NCI-H187 treated with DMSO at 0.1 percent for 48 hours (cell line): ENCODE measurements at places on chromosomes 1 and 21.

DNA sequence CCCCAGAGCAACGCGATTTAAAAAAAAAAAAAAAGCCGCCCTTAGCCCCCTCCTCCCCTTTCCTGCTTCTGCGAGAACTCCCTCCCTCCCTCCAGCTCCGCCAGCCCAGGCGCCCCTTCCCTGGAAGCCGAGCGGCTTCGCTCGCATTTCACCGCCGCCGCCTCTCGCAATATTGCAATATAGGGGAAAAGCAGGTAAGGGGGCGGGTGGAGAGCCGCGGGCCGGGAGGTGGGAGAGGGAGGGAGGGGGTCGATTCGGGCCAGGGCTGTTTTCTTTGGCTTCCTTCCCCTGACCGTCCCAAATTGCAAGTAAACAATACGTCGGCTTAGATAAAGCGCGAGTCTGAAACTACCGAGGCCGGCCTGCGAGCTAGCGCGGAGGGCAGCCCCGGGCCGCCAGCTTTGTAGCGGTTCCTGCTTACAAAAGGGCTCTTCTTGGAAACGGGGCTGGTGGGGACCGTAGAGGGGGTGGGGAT is 408 bp downstream of the LMO4 start:
- no peak for DNase-seq

DNA sequence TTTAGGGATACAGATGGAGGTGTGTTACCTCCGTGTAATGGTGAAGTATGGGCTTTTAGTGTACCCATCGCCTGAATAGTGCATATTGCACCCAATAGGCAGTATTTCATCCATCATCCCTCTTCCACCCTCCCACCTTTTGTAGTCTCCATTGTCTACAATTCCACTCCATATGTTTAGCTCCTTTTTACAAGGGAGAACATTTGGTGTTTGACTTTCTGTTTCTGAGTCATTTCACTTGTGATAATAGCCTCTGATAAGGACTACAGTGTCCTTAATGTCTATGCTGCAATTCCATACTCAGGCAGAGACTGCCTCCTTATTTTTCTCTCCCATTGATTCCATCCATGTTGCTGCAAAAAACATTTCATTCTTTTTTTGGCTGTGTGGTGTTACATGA is 48.7 kb downstream of the OVGP1 start:
- no peak for DNase-seq

DNA sequence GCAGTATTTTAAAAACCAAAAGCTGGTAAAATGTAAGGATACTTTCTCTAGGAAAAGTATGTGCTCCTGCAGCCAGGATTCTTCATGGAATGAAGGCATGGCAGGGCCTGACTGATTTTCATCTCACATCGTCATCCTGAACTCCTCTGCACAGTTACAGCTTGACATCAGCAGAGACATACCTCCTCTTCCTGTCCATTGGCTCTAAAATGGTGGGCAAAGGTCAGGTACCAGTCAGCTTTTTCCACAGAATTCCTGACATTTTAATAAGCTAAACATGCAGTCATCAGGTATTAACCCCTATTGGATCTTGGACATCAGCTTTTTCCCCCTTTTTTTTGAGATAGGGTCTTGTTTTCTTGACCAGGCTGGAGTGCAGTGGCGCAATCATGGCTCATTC is 5.8 kb downstream of the PCNT start:
- DNase-seq: no peak

- DNase-seq: no peak
Observed at GRCh38 chr1:4550941-4551340, 103.5 kb upstream of the AJAP1 start.

- DNase-seq: no peak
Observed at GRCh38 chr1:163038928-163039706, 30.0 kb upstream of the RGS4 start.

DNA sequence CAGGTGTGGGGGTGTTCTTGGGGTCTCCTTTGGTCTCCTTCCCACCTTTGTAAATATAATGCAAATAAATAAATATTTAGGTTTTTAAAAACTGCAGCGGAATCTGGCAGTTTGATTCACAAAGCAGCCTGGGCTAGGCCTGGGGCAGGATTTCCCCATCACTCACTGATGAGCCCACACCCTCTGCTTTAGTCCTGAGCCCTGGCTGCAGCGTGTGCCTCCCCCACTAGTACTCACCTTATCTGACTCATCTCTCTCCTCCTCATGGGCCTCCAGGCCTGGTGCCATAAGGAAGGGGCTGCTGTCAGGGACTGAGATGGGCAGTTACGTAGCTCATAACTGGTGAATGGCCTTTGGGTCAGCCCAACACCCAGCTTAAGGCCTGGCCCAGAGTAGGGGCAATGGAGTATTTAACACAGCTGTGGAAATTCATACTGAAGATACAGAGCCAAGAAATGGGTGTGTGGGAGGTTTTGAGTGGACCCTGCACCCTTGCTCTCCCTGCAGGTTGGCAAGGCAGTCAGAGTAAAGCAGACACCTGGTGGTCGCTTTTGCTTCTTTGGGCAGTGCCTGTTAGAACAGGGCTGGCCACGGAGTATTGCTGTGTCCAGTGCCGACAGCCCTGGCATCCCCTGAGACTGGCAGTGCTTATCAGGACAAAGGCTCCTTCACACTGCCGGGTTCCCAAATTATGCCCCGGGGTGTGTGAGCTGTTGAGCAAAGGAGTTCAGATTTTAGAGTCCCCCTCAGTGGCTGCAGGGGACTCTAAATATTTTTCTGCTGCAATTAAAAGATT is 39.7 kb downstream of the AZIN2 start:
- DNase-seq: no peak

- no peak for DNase-seq
Observed at GRCh38 chr21:46500224-46500861, 41.7 kb downstream of the DIP2A start.

DNA sequence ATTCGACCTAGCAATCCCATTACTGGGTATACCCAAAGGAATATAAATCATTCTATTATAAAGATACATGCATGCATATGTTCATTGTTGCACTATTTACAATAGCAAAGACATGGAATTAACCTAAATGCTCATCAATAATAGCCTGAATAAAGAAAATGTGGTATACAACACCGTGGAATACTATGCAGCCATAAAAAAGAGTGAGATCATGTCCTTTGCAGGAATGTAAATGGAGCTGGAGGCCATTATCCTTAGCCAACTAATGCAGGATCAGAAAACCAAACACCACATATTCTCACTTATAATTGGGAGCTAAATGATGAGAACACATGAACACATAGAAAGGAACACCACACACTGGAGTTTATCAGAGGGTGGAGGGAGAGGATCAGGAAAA is 69.5 kb upstream of the TNR start:
- no peak for DNase-seq

DNA sequence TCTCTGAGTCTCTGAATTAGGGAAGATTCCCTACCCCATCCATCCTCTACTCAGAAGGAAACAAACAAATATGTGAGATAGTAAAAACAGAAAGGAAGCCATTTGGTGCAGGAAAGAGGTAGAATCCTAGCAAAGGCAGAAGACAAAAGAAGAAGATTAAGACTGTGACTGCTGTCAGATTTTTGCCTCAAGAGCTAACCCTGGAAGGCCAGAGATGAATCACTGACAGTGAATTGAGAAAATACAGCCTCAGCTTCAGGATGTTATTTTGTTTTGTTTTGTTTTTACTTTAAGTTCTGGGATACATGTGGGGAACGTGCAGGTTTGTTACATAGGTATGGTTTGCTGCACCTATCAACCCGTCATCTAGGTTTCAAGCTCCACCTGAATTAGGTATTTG is 31.7 kb downstream of the DSTYK start:
- no peak for DNase-seq
